Right atrium auricular region (tissue), 2 donors: ENCODE measurements at places on chromosomes 6 and 20. TPM values are rescaled to one million over a fixed set of nuclear protein-coding genes. Genes with fewer than 3 reads are reported as not detected.

DNA sequence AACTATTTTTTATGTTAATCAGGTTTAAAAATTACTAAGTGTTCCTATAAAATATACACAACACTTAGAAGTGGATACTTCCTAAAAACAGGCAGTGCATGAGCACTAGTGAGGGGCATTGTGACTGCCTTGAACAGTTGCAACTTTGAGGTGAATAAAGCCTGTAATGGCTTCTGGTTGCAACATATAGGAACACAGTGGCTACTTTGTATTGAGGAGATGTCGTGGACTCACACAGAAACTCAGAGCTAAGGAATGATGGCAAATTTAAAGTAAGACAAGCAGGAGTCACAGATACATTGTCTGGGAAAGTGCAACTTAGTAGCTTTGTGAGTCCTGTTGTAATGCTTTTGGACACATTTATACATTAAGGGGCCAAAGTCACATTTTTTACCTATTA is 861 bp upstream of the HLA-A start:
- DNase-seq = no peak
- H3K4me1 ChIP-seq = no peaks in the 10 kb centered on the region
- H3K27ac ChIP-seq = peak overlapping the region; percentile 86
- H3K27me3 ChIP-seq = no peaks in the 10 kb centered on the region
- H3K4me3 ChIP-seq = peak overlapping the region; percentile 79

DNA sequence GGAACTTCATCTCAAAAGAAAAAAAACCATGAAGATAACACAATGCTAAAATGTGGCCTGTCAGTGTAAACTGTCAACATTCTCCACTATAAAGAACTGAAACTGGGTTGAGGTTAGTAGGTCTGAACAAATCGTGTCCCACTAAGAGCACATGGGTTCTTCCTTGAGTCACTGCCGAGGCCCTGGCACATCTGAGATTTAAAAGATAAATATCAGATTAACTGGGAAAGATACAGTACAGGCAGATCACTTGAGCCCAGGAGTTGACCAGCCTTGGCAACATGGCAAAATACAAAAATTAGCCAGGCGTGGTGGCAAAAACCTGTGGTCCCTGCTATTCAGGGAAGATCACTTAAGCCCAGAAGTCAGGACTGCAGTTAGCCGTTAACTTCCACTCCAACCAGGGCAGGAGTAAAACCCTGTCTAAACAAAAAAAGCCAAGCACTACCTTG is 5.6 kb downstream of the EEF1A1 start:
- H3K4me1 ChIP-seq = peaks cover 43% of the 10 kb centered on the region
- peaks cover 60% of the 10 kb centered on the region for H3K36me3 ChIP-seq
- H3K27me3 ChIP-seq = no peaks in the 10 kb centered on the region
- peak overlapping the region; percentile 14 for H3K27ac ChIP-seq
- no peak overlapping the region for H3K4me3 ChIP-seq

DNA sequence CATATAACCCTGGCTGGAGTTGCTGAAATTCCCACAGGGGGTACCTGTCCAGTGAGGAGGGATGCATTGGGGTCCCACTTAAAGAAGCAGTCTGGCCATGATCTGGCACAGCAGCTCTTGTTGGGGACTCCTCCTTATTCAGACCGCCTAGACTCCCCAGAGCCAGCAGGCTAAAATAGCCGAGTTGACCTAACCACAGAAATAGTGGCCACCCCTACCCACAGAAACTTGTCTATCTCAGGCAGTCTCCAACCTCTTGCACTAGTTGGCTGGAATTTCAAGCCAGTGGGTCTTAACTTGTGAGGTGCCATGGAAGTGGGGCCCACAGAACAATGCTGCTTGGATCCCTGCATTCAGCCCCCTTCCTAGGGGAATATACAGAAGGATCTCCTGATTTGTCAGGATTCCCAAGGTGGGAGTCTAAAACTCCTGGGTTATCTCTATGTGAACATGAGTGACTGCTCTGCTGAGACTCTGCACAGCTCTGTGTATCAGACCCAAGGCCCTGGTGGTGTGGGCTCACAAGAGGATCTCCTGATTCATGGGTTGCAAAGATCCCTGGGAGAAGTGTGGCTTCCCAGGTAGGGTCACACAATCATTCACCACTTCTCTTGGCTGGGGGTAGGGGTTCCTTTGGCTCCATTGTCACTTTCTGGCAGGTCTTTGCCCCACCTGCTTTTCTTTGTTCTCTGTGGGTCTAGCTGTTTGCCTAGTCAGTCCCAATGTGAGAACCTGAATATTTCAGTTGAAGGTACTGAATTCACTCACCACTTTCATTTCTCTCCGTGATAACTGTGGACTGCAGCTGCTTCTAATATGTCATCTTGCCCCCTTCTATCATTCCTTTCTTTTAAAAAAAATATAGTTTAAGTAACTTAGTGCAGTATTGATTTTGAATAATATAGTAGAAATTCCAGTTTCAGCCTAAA is 65.5 kb upstream of the CLVS2 start:
- no peak for DNase-seq
- H3K27ac ChIP-seq = no peak overlapping the region
- H3K4me3 ChIP-seq = no peak overlapping the region
- H3K36me3 ChIP-seq = no peaks in the 10 kb centered on the region
- H3K4me1 ChIP-seq = no peaks in the 10 kb centered on the region

DNA sequence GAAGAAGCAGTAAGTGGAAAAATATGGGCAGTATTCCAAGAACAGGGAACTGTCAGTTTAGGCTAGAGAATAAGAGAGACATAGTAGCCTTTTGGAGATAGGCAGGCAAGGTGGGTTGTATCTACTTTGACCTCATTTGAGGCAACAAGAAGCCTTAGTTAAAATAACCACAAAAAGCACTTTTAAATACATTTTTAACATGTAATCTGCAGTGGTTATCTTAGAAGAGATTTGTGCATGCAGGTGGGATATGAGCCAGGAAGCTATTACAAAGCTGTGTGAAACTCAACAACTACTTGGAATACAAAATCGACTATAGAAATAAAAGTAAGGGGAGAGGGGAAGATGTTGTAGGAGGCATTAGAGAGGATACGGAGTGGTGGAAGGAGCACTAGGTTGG is 143.7 kb upstream of the MCHR2 start:
- no peaks in the 10 kb centered on the region for H3K36me3 ChIP-seq
- H3K27me3 ChIP-seq = no peaks in the 10 kb centered on the region

DNA sequence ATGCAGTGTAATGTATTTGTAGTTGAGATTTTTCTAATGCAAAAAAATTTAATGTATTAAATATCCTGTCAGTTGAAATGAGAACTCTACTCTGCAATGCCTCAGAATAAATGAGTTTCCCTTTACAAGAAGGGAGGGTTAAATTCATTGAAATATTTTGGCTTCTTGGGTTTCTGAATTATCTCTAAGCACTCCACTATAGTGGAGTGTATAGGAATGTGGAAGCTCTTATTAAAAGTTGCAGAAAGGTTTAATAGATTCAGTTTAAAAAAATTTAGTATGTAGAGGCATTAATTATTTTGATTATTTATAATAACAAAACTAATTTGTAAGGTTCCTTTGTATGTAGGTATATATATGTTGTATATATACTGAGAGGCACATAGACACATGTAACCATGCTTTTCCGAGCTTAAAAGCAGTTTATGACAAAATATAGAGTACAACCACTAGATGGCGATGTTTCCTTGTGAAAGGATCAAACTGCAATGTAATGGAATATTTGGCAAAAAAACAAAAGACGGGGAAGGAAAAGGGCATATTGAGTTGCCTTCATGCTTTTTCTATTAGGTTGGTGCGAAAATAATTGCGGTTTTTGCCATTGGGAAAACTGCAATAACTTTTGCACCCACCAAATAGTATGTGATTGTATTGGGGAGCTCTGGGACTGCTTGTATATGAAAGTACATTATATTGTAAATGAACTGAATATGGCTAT is 144.2 kb downstream of the MYO6 start:
- no peaks in the 10 kb centered on the region for H3K4me1 ChIP-seq
- H3K27ac ChIP-seq = no peak overlapping the region
- H3K36me3 ChIP-seq = peaks cover 4% of the 10 kb centered on the region
- no peaks in the 10 kb centered on the region for H3K27me3 ChIP-seq
- DNase-seq = no peak

DNA sequence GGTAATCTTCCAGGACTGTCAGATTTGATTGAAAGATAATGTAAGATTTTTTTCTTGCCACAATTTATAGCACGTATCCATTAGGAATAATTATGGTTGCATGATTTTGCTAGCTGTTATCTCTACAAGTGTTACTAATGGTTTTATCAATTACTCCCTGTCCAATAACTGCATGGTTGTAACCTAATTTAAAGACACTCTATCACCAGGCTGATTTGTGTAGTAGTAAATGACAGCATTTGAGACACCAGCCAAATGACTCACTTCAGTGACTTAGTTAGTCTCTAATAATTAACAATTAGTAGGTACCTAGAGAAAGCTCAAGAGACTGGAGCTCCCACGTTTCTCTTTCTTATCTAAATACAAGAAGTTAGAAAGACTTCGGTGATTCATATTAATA is 453.8 kb upstream of the POU3F2 start:
- no peaks in the 10 kb centered on the region for H3K4me1 ChIP-seq
- DNase-seq = no peak
- H3K27me3 ChIP-seq = no peaks in the 10 kb centered on the region
- no peaks in the 10 kb centered on the region for H3K36me3 ChIP-seq

GRCh38 chr6:131652472-131652871 is 15.4 kb downstream of the ENPP3 start:
- H3K36me3 ChIP-seq = no peaks in the 10 kb centered on the region
- DNase-seq = no peak
- H3K27ac ChIP-seq = no peak overlapping the region
- no peaks in the 10 kb centered on the region for H3K27me3 ChIP-seq
- no peaks in the 10 kb centered on the region for H3K4me1 ChIP-seq
- no peak overlapping the region for H3K4me3 ChIP-seq

RGS17 gene
- not detected for total RNA-seq

OR2J3 gene
- total RNA-seq = not detected

GRCh38 chr6:163438940-163439335 is 24.4 kb downstream of the QKI start:
- DNase-seq = no peak
- H3K36me3 ChIP-seq = no peaks in the 10 kb centered on the region
- no peaks in the 10 kb centered on the region for H3K27me3 ChIP-seq
- H3K4me1 ChIP-seq = no peaks in the 10 kb centered on the region
- H3K27ac ChIP-seq = peak overlapping the region; percentile 0

SLC35D3 gene
- not detected for total RNA-seq

GRCh38 chr20:35006531-35006971 is 50.9 kb downstream of the MYH7B start:
- H3K4me1 ChIP-seq = no peaks in the 10 kb centered on the region
- H3K36me3 ChIP-seq = peaks cover 91% of the 10 kb centered on the region
- H3K4me3 ChIP-seq = no peak overlapping the region

HCK gene
- total RNA-seq = 2.3 TPM

MLN gene
- not detected for total RNA-seq

PROKR2 gene
- total RNA-seq = not detected

DNA sequence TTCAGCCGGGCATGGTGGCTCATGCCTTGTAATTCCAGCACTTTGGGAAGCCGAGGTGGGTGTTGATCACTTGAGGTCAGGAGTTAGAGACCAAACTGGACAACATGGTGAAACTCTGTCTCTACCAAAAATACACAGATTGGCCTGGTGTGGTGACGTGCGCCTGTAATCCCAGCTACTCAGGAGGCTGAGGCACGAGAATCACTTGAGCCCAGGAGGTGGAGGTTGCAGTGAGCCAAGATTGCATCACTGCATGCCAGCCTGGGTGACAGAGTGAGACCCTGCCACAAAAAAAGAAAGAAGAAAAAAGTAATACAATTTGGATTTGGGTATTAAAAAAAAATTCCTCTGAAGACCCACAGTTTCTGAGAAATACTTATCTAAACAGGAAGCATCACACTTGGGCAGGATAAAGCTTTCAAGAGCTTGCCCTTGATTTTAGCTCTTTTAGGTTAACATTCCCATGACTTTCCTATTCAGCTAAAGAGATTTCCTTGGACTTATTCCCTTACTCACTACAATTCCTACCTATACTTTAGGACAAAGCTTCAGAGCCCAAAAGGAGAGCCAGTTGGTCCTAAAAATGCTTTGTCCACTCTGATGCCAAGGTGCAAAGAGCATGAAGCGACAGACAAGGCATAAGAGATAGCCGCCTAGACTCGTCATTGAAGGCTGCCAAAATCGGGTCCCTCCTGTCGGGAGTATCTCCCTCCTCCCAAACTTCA is 1.9 kb downstream of the ELOVL2 start:
- H3K27ac ChIP-seq = no peak overlapping the region
- no peaks in the 10 kb centered on the region for H3K36me3 ChIP-seq
- H3K4me3 ChIP-seq = no peak overlapping the region
- no peaks in the 10 kb centered on the region for H3K4me1 ChIP-seq
- peaks cover 8% of the 10 kb centered on the region for H3K27me3 ChIP-seq

TDRD6 gene
- total RNA-seq = 0.37 TPM

GRCh38 chr6:48087448-48087847 is 23.5 kb downstream of the PTCHD4 start:
- H3K27me3 ChIP-seq = no peaks in the 10 kb centered on the region
- no peak overlapping the region for H3K27ac ChIP-seq
- H3K4me3 ChIP-seq = no peak overlapping the region
- no peaks in the 10 kb centered on the region for H3K4me1 ChIP-seq

DNA sequence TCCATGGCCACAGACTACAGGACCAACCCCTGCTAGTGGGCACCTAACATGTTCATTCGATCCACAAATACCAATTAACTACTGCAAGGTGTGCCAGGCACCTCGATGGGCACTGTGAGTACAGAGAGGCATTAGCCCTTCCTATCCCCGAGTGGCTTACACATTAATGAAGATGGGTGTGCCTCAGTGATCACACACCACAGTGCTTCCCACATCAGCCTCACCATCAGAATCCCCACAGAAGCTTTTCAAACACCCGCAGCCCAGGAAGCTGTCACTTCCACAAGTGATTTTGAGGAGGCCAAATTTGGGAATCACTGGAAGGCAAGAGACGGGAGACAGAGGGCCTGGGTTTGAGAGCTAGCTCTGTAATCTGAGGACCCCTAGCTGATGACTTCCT is 23.7 kb downstream of the EZR start:
- no peak for DNase-seq
- no peaks in the 10 kb centered on the region for H3K36me3 ChIP-seq
- H3K4me3 ChIP-seq = no peak overlapping the region

- no peaks in the 10 kb centered on the region for H3K27me3 ChIP-seq
- H3K36me3 ChIP-seq = no peaks in the 10 kb centered on the region
- H3K4me3 ChIP-seq = no peak overlapping the region
- H3K4me1 ChIP-seq = peaks cover 45% of the 10 kb centered on the region
- no peak overlapping the region for H3K27ac ChIP-seq
Observed at GRCh38 chr6:15329197-15329671, 83.4 kb downstream of the JARID2 start.

DNA sequence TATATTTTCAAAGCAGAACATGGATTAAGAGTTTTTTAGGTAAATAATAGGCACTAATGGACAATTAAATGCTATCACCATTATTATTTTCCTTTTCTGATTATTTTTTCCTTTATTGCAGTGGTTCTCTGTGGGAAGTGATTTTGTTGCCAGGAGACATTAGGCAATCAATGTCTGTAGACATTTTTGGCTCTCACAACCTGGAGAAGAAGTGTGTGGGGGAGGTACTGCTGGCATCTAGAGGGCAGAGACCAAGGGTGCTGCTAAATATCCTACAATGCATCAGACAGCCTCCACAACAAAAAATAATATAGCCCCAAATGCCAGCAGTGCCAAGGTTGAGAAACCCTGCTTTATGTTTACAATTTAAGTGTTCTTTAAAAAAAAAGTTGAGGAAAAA is 8.3 kb downstream of the IFNGR1 start:
- peak overlapping the region; percentile 73 for H3K27ac ChIP-seq
- peaks cover 3% of the 10 kb centered on the region for H3K36me3 ChIP-seq
- no peak for DNase-seq
- no peaks in the 10 kb centered on the region for H3K4me1 ChIP-seq
